ENCODE measurements at places on chromosomes 16 and 17.

GRCh38 chr16:5820472-5820871 lies 722.9 kb upstream of the EEF2KMT start:
- no peak for DNase-seq

DNA sequence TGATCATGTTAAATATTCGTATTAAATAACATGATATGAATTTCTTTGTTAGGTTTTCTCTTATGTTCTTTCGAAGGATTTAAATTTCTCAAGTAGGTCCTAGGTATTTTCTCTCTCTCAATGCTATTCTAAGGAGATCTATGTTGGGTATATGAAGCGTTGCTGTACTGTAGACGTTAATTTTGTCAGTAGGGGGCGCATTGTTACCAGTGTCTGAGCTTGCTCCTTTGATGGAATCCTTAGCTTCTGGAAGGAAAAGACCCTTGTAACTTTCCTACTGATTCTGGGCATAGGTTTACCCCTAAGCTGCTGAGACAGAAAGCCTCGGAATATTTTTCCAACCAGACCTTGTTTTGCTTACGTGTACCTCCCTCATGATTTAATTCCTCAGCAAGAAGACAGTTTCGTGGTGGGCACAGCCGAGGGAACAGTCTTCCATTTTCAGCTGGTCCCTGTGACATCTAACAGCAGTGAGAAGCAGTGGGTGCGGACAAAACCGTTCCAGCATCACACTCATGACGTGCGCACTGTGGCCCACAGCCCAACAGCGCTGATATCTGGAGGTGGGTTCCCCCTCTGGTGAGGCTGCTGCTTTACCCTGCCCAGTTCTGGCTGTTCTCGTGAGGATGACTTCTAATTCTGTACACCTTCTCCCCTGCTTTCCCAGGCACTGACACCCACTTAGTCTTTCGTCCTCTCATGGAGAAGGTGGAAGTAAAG lies 17.9 kb downstream of the UTP4 start:
- peak; percentile 55 for DNase-seq

- peak; percentile 71 for DNase-seq
These were observed 9.5 kb downstream of the DEF8 start for GRCh38 chr16:89958068-89958467.

DNA sequence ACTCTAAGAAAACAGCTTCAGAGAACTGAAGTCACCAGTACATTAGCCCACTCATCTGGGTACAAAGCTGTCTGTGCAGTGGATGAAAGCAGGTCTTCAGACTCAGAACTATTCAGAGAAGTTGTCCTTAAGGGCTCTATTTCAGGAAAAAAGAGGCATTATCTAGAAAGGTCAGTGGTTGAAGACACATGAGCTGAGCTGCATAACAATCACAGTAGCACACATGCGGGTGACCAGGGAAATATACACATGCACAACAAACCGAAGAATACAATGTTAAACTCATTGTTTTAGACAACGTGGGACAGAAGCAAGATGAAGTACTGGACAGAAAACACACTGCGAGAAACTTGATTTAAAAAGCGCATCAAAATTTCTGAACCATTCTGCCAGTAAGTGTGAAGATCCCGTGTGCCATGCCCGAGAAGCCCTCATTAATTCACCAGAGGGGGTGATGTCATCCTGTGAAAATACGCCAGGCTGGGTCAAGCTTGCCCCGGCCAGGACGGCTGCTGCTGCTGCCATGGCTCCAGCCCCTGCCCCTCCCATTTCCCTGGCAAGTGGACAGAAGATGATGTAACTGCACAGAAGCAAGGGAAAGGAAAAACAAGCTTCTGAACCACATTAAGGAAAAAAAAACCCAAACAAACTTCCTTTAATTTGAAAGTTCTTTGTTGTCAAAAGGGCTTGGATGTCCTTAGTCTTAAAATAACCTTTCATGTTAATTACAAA lies 10.1 kb downstream of the DYNC1LI2 start:
- peak; percentile 63 for DNase-seq

- no peak for DNase-seq
These were observed 54.5 kb downstream of the TUBD1 start for GRCh38 chr17:59838052-59838916.

DNA sequence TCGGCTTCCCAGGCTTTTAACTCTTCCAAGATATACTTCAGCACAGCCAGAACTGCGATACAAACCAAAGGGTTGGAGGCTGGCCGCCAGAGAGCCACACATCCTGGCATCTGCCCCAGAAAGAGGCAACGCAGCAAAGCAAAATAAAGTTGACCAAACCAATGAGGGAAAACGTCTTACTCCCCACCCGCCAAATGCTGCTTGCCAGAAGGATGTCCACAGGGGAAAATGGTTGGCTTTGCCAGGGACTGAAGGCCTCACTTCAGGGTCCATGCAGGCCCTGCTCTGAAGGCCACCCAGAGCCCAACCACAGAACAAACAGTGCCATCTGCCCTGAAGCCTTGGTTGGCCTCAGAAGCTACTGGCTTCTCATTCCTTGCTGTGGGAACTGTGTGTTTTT lies 15.0 kb downstream of the CACNG1 start:
- DNase-seq: no peak

Data from CD14-positive monocyte (primary cell).